ENCODE measurements at places on chromosomes 5 and 9.

DNA sequence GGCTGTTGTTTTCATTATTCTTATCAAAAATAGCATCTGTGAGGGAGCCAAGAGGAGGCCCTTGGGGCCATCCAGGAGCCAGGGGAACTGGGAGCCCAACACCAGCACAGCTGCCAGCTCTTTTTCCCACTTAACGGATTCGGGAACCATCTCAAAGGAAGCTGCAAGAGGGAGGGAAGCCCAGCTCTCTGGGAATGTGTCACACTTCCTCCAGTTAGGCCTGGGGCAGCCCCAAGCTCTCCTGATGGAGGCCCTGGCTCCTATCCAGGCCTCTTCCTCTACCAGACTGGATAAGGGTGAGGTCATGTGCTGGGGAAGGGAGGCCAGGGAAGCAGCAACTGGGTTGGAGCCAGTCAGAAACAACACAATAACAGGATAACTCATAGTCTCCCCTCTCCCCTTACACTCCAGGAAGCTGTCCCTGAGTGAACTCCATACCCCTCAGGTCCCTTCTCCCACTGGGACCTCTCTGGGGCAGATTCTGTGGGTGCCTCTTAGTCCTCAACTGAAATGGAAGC lies 12.7 kb downstream of the CSF2 start:
- no peak for DNase-seq

- no peak for DNase-seq
Observed at GRCh38 chr9:77013206-77013931, 6.1 kb upstream of the FOXB2 start.

DNA sequence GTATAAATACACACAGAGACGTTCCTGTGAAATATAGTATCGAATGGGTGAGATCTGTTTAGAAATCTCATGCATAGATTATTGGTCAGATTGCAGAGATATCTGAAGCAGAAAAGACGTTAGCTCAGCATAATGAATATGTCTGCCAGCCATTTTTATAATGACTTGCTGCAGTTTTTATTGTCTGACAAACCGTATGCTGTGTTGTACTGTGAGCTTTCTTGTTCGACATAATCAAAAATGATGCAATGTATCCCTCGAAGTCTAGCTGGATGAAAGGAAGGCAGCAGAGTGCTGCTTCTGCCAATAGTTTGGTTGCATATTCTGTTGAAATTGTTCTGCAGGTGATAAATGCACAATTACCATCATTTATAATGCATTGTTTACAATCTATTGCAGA lies 514.9 kb upstream of the ARRDC3 start:
- DNase-seq, result no peak

DNA sequence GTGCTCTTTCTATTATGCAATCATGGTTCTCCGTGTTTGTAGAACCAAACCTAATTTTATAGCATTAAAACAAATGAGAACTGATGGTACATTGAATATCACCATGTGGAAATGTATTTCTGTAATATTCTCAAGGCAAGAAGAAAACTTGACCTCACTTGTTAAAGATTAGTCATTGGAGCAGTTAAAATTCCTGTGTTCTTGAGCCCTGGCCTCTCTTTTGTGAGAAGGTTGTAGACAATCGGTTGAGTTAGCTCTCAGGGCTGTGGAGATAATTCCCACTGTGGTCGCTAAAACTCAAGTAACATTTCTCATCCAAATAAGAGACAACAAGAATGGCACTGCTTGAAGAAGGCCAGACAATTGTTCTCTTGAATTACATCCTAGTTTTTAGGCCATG lies 216.0 kb upstream of the KLF4 start:
- no peak for DNase-seq

DNA sequence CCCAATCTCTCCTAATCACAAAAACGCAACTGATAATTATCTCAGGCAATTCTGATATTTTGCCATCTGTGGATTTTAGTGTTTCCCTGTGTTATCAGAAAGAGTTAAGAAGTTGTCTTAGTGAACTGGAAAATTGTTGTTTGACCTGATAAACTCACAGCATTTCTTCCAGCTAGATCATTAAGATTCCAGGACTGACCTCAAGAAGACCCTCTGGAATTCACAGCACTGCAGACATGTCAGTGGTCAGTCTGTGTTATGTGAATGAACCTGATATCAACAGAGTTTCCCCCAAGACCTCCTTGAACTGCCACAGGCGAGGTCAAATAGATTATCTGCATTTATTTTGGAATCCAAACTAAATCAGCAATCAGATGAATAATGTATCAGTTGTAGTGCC lies 174.7 kb downstream of the FBXL7 start:
- DNase-seq, result no peak

DNA sequence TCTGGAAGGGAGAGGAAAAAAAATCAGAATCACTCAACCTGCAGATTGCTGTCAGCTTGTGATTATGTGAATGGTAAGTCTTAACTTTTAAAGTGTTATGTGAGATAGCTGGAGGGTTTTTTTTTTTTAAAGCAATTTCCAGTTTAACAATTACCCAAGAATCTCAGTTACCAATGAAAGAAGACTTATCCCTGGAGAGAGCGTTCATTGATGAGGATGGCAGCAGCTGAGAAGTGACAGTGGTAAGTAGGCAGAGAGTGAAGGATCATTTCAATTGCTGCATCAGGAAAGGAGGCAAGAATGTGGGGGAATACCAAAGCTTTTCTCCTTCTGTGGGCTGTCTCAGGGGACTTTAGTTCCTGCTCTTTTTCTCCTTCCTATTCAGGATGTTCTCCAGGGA lies 370.2 kb upstream of the C9orf72 start:
- no peak for DNase-seq

DNA sequence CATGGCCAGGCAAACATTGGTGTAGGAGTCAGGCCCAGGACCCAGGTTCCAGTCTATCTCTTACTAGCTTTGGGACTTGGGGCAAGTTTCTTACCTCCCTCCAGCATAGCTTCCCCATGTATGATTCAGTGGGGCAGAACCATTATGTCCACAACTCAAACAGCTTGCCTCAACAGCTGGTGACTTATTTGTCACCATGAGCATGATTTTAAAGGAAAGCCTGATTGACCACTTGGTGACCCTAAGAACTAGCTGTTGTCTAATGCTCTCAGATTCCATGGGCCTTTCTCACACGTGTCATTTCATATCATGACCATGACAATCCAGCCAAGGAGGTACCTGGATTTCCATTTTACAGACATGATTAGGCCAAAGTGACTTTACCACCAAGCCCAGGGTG lies 126.4 kb downstream of the TTLL11 start:
- no peak for DNase-seq

GRCh38 chr9:89036891-89037290 lies 45.6 kb downstream of the S1PR3 start:
- no peak for DNase-seq

- no peak for DNase-seq
Observed at GRCh38 chr5:6480133-6481051, 31.7 kb downstream of the UBE2QL1 start.

DNA sequence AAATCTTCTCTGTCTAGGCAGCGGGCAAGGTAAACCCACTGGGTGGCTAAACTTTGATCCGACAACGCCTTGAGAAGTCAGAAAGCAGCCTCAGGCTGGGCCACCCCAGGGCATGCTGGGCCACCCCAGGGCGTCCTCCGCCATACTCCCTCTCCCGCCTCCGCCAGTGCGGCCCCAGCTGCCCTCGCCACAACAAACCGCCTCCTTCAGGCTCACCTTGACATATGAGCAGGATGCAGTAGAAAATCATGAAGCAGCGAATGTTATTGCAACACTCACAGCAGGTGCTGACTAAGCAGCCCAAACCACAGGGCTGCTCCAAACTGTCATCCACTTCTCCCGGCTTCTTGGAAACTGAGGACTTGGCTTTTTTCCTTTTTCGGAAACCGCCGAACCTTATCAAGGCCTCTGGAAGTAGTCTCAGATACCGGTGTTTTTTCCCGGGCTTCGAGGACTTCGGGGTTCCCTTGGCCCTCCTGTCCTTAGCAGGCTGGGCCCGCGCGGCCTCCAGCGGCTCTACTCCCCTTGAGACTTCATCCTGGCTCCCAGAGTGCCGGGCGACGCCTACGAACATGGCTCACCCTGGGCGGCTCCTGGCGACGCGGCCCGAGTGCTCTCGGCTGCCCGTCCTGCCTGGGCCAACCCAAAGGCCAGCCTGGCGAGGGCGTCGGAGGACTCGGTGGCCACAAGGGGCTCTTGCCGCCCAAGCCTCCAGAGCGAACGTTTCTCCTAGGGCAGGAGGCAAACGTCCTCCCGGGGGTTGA lies at the start of gene SLCO6A1:
Gene SLCO6A1, minus strand, starts transcription at position 731 of the 764 bp plus-strand sequence. Its CDS starts 157 bp downstream, at position 574.
- no peak for DNase-seq

DNA sequence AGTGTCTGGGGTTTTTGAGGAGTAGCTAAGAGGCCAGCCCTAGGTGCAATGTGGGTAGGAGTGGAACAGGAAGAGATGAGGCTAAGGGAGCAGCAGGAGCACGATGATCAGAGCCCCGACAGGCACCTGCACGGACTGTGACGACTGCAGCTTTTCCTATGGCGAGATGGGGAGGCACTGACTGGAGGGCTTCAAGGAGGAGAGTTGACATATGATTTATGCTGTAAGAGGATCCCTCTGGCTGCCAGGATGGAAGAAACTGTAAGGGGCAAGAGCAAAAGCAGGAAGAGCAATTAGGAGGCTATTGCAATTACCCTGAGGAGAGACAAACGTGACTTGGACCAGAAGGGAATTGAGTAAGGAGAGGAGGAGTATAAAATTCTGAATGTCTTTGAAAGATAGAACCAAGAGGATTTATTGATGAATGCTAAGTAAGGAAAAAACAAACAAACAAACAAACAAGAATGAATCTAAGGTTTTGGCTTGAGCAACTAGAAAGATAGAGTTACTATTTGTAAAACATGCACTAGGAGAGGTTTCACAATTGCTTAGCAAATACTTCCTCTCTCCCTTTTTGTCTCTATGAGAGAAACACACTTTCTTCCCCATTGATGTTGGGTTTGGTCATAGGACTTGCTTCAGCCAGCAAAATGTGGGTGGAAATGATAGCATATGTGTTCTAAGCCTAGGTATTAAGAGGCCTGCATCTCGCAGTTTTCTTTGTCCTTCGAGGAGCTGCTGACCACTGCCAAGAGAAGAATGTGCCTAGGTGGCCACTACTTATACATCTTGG lies 32.9 kb downstream of the TRPC7 start:
- DNase-seq, result no peak

DNA sequence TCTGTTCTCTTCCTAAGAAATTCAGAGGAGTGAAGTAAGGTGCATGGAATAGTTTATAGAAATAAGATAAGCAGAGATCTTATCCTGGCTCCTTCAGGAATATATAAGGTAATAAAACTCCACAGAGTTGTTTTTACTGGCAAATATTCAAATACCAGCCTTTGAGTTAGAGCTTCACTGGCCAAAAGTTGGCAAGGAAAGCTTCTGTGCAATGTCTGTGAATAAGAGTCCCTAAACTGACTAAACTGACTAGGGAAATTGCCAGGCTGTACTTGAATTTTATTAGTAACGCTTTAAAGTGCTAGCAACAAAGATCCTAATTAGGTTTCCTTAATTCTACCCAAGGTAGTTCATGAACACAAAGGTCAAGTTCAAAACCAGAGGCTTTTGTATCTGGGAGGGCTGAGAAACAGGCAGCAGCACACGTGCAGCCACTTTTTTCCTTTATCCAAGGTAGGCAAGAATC lies 131.1 kb upstream of the MPDZ start:
- DNase-seq, result no peak

GRCh38 chr5:57414191-57414590 lies 68.4 kb downstream of the ACTBL2 start:
- no peak for DNase-seq

DNA sequence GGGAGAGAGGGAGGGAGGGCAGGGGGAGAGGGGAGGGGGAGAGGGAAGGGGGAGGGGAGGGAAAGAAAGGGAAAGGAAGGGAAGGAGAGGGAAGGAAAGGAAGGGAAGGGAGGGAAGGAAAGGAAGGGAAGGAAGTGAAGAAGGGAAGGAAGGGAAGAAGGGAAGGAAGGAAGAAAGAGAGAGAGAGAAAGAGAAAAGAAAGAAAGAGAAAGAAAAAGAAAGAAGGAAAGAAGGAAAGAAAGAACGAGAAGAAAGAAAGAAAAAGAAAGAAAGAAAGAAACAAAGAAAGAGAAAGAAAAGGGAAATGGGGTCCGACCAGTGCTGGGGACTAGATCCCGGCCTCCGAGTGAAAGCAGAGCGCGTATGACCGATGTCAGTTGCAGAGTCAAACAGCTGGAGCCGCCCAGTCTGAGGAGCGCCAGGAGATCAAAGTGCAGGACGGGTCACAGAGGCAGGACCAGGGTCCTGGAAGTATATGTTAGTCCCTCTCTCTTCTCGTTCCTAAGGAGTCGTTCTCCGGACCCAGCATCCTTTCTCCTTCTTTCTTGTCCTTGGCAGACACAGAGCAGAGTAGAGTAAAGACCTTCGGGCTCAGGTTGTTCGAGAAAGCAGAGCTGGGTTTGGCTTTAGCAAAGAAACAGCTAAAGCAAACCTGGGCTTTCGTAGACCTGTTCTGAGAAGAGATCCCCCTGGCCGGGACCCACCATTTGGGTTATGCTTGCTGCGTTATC lies 305.4 kb upstream of the MSX2 start:
- no peak for DNase-seq

DNA sequence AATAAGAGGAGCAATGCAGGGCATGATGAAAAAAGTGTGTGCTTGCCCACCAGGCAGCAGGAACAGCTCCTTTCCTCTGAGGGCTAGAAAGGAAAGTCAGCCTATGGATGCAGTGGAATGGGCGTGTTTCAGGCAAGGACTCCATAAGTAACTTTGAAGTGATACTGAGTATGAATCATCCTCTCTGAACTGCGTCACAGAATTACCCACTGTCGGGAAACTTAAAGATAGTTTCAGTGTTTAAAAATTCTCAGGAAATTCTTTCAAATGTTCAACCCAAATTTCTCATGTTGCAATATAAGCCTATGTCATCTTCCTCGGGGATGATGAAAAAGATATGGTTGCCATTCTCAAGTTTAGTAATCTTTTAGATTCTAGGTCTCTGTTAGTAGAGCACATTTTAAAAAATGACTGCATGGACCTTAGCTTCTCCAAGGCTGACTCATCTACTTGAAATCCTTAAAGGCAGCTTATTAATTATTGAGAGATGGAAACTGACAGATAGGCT lies 27.7 kb downstream of the PTCD2 start:
- no peak for DNase-seq

- DNase-seq, result no peak
Observed at GRCh38 chr9:109421026-109421970, 76.8 kb downstream of the PTPN3 start.

- DNase-seq, result no peak
Observed at GRCh38 chr5:100889165-100889743, 13.8 kb downstream of the ST8SIA4 start.

Data from COR-L47 (cell line).